ENCODE measurements at places on chromosomes 2 and 18.

- DNase-seq: no peak
These were observed 31.5 kb upstream of the LGALSL start for GRCh38 chr2:64422466-64422865.

GRCh38 chr2:20962939-20963557, 80.8 kb downstream of the APOB start:
- peak; percentile 7 for DNase-seq

GRCh38 chr2:72864500-72864899, 22.7 kb upstream of the SPR start:
- DNase-seq: peak; percentile 11

GRCh38 chr2:129004485-129004884, 685.8 kb upstream of the HS6ST1 start:
- no peak for DNase-seq

DNA sequence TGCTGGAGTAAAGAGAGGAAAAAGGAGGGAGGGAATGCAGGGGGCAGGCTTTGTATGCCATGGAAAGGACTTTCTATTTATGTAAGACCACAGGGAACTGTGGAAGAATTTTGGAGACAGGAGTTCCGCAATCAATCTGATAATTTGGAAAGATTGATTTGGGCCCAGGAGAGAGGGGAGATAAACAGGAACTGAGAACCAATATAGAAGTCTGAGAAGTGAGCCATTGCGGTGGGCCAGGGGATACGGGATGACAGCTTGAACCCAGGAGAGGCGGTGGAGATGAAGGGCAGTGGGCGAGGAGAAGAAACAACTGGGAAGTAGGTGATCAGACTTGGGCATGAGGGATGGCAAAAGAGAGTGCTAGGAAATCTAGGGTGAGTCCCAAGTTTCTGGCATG, 23.7 kb downstream of the RASGRP3 start:
- DNase-seq: no peak

DNA sequence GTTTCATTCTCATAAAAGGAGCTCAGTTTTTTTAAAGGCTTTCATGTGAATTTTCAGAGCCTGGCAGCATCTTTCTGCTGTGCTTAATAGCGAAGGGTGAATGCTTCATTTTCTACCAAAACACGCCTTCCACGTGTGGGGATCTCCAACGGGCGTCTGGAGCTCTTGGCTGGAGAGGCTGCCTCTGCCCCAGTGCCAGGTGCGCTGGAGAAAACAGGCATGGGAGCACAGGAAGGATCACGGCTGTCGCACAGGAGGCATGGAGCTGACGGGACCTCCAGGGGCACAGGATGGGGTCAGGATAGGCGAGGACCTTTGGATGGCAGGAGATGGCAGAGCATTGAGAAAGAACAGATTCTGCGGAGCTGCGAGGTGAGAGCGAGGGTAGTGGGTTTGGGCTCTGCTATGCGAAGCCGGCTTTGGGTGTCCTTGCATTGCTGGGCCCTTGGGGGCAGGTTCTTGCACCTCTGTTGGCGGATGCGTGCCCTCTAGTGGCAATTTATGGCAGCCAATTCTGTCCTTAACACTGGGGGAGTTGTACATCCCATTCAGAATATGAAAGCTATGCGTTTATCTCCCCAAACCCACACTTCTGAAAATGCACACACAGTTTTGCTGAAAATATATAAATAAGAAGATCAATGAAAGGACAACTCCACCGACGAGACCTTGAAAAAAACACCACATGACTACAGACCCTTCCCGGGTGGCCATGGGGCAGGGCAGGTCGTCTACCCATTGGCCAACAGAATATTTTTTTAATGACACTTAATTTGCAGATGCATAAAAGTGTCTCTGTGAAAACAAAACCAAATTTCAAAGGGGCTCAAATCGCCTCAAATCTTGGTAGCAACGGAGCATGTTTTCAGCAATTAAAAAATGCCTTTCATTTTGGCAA, 90.4 kb upstream of the SLC35G4 start:
- no peak for DNase-seq

DNA sequence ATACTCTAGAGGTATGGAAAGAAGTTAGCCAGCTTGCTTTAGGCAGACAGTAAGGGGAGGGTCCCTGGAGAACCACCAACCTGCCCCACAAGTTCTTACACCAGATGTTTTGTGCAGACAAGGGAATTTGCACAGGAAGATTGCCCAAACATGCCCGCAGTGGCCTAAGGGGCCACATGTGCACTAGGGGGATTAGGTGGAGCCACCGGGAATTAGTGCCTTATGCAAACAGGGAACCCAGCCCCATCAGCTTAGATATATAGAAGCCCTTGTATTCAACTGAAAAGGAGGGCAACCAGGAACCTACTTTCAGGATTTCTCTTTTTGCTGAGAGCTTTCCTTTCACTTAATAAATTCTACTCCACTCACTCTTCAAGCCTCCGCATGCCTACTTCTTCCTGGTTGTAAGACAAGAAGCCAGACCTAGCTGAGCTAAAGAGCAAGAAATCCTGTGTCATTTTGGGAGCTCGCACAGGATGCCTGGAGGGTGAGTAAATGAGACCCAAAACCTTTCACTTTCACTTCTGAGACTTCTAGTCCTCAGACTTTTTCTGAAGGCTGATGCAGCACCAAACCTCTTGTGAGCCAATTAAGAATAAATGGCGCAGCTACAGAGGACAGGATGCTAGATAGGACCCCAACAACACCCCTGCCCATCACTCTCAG, 146.3 kb downstream of the GCA start:
- DNase-seq: no peak
